ENCODE measurements at places on chromosomes 7 and 10. TPM values are rescaled to one million over a fixed set of nuclear protein-coding genes. Genes with fewer than 3 reads are reported as not detected.

Gene NUTM2A
- total RNA-seq: 0.39 TPM

Gene RASA4B
- total RNA-seq: 30.1 TPM

GRCh38 chr10:31586723-31587638 lies 268.0 kb downstream of the ZEB1 start:
- H3K27me3 ChIP-seq: peaks cover 19% of the 10 kb centered on the region
- H3K4me1 ChIP-seq: peaks cover 10% of the 10 kb centered on the region
- no peak overlapping the region for H3K27ac ChIP-seq
- no peaks in the 10 kb centered on the region for H3K36me3 ChIP-seq
- H3K4me3 ChIP-seq: no peak overlapping the region
- peak; percentile 31 for DNase-seq

DNA sequence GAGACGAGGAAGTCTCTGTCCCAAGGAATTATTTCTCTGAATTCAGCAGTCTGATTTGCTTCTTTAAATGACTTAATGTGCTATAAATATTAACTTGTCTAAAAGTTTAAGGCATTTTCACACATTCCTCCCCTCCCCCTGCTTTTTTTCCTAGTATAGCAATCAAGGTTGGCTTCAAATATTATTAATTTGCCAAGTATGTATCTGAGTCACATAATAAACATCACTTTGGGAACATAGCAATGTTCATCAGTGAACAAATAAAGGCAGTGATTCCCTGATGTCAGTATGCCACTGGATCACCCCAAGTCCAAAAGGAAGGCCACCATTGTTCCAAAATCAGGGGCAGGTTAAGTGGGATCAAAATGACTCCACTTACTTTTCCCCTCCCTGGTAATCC lies 40.5 kb downstream of the PDE6C start:
- no peaks in the 10 kb centered on the region for H3K4me1 ChIP-seq
- H3K27me3 ChIP-seq: no peaks in the 10 kb centered on the region
- H3K36me3 ChIP-seq: no peaks in the 10 kb centered on the region
- DNase-seq: no peak

DNA sequence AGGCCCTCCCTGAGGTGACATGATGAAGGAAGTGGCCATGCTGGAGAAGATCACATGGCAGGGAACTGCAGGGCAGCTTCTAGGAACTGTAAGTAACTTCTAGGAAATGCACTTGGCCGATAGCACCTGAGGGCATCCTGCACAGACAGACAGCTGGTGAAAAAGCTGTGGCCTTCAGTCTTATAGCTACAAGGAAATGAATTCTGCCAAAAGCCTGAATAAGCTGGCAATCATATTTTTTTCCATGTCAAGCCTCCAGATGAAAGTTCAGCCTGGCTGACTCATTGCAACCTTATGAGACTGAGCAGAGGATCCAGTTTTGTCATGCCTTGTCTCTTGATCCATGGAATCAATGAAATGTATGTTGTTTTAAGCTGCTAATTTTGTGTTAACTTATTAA lies 91.1 kb upstream of the CACNA2D1 start:
- H3K4me1 ChIP-seq: no peaks in the 10 kb centered on the region
- H3K27me3 ChIP-seq: no peaks in the 10 kb centered on the region
- DNase-seq: no peak
- no peak overlapping the region for H3K4me3 ChIP-seq
- no peaks in the 10 kb centered on the region for H3K36me3 ChIP-seq
- no peak overlapping the region for H3K27ac ChIP-seq

GRCh38 chr10:28020080-28020860 lies 21.4 kb upstream of the ODAD2 start:
- H3K4me1 ChIP-seq: no peaks in the 10 kb centered on the region
- no peak overlapping the region for H3K4me3 ChIP-seq
- DNase-seq: no peak
- H3K27me3 ChIP-seq: peaks cover 14% of the 10 kb centered on the region

GRCh38 chr10:16950656-16951601 lies 133.7 kb upstream of the RSU1 start:
- no peak overlapping the region for H3K4me3 ChIP-seq
- no peak overlapping the region for H3K27ac ChIP-seq
- peaks cover 20% of the 10 kb centered on the region for H3K4me1 ChIP-seq
- no peaks in the 10 kb centered on the region for H3K27me3 ChIP-seq
- no peaks in the 10 kb centered on the region for H3K36me3 ChIP-seq

- no peak for DNase-seq
- no peaks in the 10 kb centered on the region for H3K36me3 ChIP-seq
- no peak overlapping the region for H3K27ac ChIP-seq
Measured at GRCh38 chr10:72006026-72006425, 41.8 kb downstream of the CHST3 start.

DNA sequence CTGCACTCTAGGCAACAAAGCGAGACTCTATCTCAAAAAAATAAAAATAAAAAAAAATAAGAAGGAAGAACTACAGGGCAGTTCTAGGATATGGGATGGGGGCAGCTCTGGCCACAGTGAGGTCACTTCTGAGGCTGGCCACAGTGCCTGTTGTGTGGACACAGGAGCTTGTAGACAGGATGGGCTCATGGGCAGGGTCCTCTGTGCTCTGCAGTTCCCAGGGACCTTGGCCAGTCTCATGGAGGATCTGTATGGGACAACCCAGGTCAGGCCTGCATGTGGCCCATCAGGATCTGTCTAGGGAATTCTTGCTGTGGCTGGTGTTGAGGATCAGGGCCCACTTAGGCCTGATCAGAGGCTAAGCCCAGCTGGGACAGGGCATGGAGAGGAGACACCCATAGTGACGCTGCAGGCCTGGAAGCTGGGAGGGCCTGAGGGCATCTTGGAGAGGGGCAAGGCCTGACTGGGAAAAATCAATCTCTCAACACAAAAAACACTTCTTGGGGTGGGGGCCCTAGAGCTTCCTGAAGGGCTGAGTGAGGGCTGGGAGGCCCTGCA lies 19.4 kb upstream of the PAX2 start:
- H3K4me3 ChIP-seq: no peak overlapping the region
- H3K4me1 ChIP-seq: peaks cover 18% of the 10 kb centered on the region
- no peak for DNase-seq

GRCh38 chr7:400901-401485 lies 111.0 kb downstream of the FOXL3 start:
- DNase-seq: peak; percentile 2
- H3K36me3 ChIP-seq: peaks cover 3% of the 10 kb centered on the region
- no peak overlapping the region for H3K27ac ChIP-seq
- H3K4me3 ChIP-seq: no peak overlapping the region
- H3K4me1 ChIP-seq: no peaks in the 10 kb centered on the region

DNA sequence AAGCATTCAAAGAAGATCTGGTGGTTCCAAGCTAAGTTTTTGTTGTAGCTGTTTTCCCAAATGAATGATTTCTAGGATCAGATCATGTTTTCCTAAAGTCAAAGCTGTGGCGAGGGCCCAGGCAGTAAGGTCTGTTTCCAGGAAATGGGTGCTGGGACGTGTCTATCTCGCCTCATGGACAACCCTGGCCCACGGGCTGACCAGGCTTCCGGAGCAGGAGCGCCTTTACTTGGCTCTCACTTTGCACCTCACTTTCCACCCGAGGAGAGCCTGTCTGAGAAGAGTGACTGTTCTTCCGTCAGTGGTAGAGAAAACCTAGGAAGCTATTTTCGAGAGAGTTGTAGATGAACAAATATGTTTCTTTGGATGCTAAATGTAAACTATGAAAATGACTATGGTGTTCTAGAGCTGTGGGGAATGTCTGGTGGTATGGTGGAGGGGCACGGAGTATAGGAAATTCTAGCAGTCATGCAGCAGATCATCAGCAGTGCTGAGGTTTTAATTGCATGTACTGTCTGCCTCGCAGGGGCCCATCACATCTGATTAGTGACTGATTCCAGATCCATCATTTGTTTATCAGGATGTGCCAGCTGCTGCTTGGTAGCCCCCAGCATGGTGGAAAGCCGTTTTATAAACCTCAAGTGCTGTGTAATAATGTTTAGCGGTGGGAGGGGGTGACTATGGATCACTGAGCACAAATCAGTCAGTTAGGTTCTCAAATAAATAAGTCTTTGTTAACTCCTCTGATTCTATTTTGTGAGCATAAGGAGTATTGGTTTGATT lies 66.6 kb downstream of the VWC2 start:
- H3K36me3 ChIP-seq: no peaks in the 10 kb centered on the region
- H3K27ac ChIP-seq: no peak overlapping the region
- H3K4me1 ChIP-seq: no peaks in the 10 kb centered on the region

Data from activated CD4-positive, alpha-beta T cell treated with anti-CD3 and anti-CD28 coated beads for 36 hours (primary cell).